ENCODE measurements at places on chromosomes 1 and 21. TPM values are rescaled to one million over a fixed set of nuclear protein-coding genes. Genes with fewer than 3 reads are reported as not detected.
A peak's percentile ranks its signal among the peaks of the same experiment; 100 is the strongest.

Gene KCNT2
- 0.82 TPM for total RNA-seq

DNA sequence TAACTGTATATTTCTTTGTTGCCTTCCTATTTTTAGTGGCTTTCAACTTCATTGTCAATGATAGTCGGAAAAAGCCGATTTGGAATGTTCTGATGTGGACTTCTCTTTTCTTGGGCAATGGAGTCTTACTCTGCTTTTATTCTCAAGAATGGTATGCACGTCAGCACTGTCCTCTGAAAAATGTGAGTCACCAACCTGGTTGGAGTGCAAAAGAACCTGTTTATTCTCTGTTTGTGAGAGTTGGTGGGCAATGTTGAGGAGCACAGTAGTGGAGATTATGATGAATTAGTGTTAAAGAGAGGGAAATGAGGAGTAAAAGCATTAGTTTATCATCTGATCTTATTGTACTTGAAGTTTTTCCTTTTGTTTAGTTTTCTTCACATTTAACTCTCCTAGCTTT is 14.5 kb upstream of the AXDND1 start:
- no peak for DNase-seq

Gene GBP5
- total RNA-seq, result 1.3 TPM

DNA sequence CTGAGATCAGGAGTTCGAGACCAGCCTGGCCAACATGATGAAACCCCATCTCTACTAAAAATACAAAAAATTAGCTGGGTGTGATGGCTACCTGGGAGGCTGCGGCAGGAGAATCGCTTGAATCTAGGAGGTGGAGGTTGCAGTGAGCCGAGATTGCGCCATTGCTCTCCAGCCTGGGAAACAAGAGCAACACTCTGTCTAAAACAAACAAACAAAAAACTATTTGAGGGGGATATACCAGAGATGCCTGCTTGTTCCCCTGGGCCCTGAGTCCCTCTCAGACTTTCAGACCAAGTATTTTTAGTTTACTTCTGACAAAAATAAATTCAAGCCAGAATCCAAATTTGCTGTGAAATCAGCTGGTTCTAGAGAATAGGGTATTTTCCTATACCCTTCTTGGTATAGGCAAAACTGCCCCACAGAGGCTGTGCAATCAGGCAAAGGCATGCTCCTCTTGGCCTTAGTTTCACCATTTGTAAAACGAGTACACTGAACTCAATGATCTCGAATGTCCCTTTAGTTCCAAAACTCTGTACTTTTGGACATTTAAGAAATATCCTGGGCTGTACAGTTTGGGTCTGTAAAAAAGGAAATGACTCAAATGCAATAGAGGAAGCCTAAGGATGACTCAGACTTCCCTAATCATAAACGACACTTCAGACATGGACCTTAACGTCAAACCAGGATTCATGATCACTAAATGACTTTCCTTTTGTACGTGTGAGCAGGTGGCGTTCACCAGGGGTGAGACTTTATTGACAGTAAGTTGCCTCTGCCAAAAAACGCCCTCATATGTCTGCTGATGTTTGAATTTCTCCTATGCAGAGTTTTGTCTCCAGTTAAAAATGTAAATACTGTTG is 16.1 kb downstream of the ENSA start:
- peak; percentile 80 for DNase-seq

GRCh38 chr1:91833946-91834345 is 52.0 kb downstream of the TGFBR3 start:
- no peak for DNase-seq

DNA sequence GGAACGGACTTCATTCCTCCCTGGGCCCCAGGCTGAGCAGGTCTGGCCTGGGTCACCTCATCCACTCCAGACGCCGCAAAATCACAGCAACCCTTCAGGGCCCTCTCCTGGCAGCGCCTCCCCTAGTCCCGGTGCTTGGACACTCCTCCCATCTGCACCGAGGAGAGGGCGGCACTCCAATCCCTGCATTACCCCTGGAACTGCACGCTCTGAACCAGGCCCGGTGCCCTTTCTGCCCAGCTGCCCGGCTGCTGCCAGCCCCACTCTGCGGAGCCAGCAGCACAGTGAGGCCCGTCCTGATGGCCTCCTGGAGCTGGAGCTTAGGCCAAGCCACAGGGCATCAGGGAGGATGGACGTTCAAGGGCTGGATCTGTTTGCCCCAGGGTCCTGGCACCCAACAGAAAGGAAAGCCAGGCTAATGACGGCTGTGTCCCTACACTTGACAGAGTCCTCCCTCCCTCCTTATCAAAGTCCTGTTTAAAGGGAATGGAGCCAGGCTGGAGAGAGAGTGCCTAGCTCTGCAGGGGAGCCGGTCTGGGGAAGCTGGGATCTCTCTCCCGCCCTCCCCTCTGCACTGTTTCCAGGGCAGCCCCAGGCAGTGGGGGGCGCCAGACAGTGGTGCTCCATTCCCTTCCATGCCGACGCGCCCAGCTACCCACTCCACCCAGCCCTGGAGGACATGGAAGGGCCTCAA is 12.7 kb downstream of the COL6A2 start:
- DNase-seq, result peak; percentile 15

GRCh38 chr1:228066891-228067654 is 15.4 kb upstream of the ARF1 start:
- DNase-seq, result no peak

Gene LRRC3
- total RNA-seq, result 2.0 TPM

DNA sequence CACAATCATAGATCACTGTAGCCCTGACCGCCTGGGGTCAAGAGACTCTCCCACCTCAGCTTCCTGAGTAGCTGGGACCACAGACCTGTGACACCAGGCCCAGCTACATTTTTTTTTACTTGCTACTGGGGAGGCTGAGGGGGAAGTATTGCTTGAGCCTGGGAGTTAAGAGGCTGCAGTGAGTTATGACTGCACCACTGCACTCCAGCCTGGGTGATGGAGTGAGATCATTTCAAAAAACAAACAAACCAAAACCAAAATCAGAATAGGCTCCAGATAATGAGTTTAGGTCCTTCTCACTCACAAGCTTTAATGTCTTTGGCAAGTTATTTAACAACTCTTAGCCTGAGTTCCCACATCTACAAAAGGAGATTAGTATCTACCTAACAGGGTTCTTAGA is 22.8 kb downstream of the WDR26 start:
- no peak for DNase-seq
